ENCODE measurements at places on chromosomes 4 and X.

DNA sequence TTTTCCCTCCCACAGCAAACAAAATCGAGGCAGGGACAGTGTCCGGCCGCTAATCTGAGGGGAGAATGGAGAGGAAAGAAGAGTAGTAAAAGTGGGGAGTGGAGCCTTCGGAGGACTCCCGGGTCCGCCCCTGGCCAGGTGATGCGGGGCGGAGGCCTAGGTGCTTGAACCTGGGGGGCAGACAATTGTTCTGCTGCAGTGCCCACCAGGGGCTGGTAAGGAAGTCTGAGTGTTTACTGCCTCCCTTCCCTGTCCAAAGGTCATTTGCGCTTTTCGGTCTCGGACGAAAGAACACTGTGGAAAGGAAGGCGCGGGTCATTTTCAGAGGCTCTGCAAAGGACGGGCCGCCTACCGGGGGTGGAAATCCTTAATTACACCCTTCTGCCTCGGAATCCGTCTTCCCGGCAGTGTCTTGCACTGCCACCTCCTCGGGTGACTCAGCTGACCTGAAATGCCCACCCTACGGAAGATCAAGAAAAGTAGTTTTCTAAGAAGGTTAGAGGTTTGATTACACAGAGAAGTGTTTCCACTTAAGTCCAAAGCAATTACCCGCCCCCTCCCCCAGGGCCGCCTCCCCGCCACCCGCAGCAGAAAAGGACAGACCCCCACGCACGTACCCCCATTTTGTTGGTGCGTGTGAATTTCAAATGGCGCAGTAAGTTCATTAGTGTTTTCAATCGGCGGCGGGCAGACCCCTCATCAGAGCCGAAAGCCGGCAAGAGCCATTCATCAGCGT, 99.9 kb upstream of the TENM3 start:
- DNase-seq, result no peak

GRCh38 chr4:10677796-10678497, 6.6 kb downstream of the CLNK start:
- no peak for DNase-seq

- no peak for DNase-seq
Measured at GRCh38 chrX:2710041-2710840, 19.1 kb downstream of the CD99 start.

DNA sequence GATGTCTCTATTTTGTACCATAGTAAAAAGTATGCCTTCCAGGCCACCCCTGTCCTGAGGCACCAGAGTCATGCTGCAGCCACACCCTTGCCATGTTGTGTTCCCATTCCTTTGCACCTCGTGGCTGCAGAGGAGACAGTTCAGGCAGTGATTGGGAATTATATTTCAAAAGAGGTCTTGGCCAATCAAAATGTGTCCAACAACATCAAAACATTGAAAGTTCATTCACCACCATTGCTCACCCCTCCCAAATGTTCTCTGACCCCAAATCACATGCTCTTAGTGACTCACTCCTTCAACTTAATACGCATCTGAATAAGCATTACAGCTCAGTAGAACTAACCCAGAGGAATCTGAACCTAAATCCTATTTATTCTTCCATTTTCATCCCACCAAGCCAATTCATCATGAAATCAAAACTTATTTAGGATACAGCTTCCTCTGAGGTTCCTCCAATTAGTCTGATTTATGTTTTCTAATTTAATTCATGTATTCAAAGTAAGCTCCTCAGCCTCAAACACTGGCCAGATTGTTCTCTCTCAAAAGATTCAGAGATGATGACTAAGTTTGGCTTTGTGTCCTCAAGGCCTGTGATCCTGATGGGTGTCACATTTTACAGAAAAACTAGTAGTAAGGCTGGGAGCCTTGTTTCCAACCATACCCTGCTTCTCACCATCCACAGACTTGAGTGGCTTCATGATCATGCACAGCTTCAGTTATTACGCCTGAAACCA, 323.2 kb upstream of the INTU start:
- DNase-seq, result no peak

DNA sequence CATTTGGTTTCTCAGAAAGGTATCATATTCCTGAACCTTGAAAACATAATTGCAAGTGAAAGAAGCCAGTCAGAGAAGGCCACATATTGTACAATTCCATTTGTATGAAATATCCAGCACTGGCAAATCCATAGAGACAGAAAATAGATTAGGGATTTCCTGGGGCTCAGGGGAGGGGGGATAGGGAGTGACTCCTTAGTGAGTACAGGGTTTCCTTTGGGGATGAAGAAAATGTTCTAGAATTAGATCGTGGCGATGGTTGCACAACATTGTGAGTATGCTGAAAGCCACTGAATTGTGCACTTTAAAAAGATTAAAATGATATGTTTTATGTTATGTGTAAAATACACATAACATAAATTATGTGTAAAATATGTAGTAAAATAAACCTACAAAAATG, 10.3 kb downstream of the XPNPEP2 start:
- DNase-seq, result no peak

DNA sequence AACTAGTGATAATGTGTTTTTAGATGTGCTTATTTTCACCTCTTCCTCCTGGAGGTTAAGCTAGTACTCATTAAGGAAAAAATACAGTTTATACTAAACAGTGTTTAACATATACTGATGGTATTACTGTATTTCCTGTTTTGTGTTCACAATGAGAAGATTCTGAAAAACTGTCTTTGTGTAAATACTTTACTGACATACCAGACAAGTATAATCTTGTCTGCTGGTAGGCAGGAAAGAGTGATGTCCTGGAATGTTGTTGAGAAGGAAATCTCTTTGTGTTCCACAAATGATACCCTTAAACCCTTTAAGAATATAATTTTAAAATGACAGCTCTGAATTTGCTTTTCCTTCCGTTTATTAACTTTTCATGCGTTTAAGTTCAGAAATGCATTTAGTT, 205.5 kb upstream of the NUDT6 start:
- no peak for DNase-seq

DNA sequence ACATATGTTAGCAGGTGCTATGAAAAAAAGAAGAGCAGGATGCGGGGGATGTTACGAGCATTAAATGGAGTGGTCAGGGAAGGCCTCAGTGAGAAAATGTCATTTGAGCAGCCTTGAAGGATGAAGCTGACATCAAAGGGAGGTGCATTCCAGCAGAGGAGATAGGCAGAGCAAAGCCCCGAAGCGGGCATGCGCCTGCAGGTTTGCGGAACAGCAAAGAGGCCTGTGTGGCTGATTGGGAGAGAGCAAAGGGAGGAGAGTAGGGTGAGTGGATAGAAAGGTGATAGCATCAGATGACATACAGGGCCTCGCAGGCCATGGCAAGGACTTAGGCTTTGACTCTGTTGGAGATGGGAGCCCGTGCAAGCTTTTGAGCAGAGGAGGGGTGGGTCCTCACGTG, 95.4 kb upstream of the GPR50 start:
- DNase-seq, result no peak

DNA sequence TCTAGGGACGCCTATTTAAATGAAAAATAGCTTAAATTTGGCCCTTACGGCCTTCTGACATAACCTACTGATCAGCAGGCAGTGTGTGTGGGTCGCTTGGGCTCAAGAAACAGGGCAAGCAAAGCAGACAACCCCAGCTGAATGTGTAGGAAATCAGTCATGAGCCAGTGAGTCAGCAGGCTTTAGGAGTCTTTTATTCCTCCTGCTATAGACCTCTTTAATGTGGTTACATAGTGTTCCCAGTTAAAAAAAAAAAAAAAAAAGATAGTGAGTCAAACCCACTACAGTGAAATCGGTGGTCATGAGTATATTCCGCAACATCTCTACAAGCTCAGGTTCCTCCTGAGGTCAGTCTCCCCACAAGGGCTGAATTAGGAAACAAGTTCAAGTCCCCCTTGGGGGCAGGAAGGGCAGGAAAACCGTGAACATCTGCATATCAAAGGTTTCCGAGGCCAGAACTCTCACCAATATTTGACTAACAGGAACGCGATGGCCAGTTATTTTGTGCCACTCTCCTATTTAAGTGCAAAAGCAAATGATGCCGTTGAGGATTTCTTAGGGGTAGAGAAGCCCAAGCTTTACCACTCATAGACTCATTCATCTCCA, 32.7 kb downstream of the ACSL1 start:
- DNase-seq, result no peak

DNA sequence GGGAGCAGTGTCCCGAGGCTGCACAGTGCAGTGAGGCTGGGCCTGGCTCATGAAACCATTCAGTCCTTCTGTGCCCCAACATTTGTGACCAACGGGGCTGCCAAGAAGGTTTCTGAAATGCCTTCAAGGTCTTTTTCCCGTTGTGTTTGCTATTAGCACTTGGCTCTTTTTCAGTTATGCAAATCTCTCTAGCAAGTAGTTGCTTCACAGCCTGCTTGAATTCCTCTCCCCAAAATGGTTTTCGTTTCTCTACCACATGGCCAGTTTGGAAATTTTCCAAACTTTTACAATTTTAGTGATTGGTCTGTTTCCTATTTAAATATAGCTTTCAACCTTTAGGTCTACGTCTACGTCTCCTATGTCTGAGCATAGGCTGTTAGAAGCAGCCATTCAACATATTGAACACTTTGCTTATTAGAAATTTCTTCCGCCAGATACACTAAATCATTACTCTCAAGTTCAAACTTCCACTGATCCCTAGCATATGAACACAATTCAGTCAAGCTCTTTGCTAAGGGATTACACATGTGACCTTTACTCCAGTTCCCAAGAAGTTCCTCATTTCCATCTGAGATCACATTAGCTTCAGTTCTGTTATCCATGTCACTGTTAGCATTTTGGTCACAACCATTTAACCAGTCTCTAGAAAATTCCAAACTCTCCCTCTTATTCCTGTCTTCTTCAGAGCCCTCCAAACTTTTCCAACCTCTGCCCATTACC, 901.8 kb downstream of the GLUD2 start:
- no peak for DNase-seq

GRCh38 chrX:78046362-78046761, 57.7 kb upstream of the PGK1 start:
- no peak for DNase-seq

DNA sequence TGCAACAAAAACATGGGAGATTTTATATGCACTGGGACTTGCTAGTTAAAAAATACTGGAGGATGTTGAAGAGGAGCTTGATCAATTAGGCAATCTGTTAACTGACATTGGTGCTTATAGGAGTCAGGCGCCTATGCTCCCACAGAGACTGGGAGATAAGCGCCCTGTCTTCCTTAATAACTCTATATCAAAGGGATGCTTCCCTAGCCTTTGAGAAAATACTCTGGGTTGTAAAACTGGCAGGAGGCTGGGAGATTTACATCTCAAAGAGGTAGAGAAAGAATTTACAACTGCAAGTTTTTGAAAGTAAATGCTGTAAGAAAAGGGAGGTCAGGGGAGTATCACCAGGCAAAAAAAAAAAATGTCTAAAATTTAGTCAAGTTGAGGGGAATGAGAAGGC, 325.4 kb downstream of the PCDH10 start:
- DNase-seq, result no peak

- DNase-seq, result no peak
Measured at GRCh38 chrX:9555354-9555753, 90.5 kb downstream of the TBL1X start.

DNA sequence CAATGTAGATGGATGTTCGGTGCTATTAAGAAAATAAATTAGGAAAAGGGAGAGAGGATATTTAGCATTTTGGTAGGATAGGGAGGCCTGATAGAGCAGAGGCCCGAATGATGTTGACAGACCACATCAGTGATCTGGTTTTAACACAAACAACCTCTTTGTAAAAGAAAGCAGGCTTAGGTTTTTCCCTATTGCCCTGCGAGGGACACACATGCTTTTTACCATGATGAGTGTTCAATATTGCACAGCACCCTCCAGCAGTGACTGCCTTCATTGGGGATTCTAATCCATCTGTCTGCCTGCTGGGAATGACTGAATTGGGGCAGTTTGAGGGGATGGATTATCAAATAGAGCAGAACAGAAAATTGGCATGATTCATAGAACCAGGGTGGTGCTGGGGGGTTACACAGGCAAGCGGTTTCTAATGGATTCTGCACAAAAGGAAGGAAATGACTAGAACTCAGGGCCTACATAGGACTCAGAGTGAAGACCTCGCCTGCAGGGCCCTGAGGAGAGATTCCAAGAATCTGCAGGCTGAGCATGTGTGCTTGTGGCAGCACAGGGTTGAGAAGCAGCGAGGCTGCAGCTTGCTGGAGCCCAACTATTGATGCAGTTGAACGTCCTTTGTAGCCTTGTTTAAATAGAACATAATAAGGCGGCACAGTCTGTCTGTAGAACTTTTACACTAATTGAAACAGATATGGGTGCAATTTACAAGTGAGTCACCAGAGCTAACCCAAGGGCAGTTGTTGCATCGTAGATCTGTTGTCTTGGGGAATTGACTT, 58.0 kb downstream of the RHOH start:
- no peak for DNase-seq

DNA sequence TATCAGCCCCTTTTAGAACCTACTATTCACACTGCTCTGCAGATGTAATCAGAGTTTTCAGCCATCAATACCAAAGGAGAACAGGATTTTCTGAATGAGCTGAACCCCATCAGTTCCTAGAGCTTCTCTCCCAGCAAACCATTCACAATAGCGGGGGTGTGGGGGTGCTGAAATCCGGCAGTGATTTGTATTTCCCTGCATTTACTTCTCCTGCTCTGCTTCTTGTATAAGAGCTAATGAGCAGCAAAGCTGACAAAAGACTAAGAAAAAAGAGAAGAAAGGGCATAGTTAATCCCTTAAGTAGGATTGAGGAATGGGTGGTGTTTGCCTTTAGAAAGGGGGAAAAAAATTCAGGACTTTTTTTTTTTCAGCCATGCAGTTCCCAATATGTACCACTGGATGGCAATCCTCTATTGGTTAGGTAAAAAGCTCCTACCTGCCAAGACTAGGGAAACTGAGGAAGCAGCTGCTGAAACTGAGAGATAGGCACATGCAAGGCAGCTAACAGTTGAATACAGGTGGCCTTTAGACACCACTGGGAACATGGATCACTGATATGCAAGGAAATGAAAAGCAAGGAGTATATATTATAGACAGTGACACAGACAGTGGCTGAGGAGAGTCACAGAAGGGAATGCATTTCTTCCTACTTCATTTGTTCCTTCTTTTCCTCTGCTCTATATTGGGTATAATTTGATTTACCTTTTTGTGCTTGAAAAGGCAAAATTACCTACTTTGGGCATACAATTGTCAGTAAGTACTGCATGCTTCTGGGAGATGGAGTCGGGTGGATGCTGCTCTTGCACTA, 217.9 kb downstream of the HS6ST2 start:
- no peak for DNase-seq

DNA sequence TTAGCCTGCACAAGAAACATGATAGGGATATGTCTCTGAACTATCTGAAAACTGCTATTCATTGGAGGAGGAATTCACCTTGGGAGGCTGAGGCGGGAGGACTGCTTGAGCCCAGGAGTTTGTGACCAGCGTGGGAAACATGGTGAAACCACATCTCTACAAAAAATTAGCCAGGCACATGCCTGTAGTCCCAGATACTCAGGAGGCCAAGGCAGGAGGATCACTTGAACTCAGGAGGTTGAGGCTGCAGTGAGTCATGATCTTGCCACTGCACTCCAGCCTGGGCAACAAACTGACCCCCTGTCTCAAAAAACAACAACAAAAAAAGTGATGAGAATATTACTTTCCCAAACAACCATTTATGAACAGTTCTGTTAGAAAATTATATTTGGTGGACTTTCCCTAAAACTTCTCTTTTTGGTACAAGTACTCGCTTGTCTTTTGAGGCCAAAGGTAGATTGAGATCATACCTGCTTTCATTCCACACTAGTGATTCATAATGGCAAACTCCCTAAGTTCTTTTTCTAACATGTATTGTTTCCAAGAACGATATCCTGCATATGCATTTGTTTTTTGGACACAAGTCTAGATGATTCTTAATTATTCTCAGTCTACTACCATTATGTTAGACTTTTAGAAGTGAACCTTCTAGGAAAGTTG, 33.4 kb downstream of the METTL14 start:
- DNase-seq, result no peak

Measured in GM12864 (cell line).